ENCODE measurements at places on chromosomes 1 and 21. TPM values are rescaled to one million over a fixed set of nuclear protein-coding genes. Genes with fewer than 3 reads are reported as not detected.

RASAL2 gene
- 59.4 TPM for total RNA-seq

DNA sequence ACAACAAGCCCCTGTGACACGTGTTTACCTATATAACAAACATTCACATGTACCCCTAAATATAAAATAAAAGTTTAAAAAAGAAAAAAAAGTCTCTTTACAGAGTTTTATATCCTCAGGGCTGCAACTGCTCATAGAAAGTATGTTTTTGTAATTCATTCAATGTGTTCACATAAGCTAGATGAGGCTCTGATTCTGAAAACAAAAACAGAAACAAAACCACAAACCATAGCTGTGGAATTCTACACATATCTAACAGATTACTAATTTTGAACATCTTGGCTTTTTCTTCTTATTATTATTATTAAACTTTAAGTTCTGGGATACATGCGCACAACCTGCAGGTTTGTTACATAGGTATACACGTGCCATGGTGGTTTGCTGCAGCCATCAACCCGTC, 579.6 kb upstream of the ZRANB2 start:
- H3K36me3 ChIP-seq, result no peaks in the 10 kb centered on the region
- no peak overlapping the region for H3K4me3 ChIP-seq
- H3K27me3 ChIP-seq, result no peaks in the 10 kb centered on the region
- H3K27ac ChIP-seq, result no peak overlapping the region
- no peaks in the 10 kb centered on the region for H3K4me1 ChIP-seq
- DNase-seq, result no peak

GRCh38 chr1:15123925-15124324, 29.6 kb upstream of the TMEM51 start:
- H3K27ac ChIP-seq, result no peak overlapping the region
- H3K4me1 ChIP-seq, result no peaks in the 10 kb centered on the region
- peak; percentile 47 for DNase-seq
- H3K27me3 ChIP-seq, result peaks cover 17% of the 10 kb centered on the region

DNA sequence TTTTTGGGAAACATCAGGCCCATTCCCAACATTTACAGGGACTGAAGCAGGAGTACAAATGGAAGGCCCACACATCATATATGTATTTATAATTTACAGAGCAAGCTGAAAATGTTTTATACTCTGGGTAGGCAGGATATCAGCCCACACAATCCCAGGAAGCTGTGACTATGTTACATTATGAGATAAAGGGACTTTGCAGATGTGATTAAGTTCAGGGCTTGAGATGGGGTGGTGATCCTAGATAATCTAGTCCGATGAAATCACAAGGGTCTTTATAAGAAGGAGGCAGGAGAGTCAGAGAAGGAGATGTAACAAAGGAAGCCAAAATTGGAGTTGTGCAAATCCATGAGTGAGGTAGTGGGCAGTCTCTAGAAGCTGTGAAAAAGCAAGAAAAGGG, 160.5 kb downstream of the PDE4B start:
- DNase-seq, result no peak
- H3K36me3 ChIP-seq, result no peaks in the 10 kb centered on the region
- H3K27ac ChIP-seq, result peak overlapping the region; percentile 24
- peaks cover 20% of the 10 kb centered on the region for H3K4me1 ChIP-seq
- H3K4me3 ChIP-seq, result no peak overlapping the region

GRCh38 chr1:203056516-203056915, 29.3 kb downstream of the MYOG start:
- H3K4me1 ChIP-seq, result no peaks in the 10 kb centered on the region
- DNase-seq, result peak; percentile 53
- H3K27ac ChIP-seq, result no peak overlapping the region
- H3K36me3 ChIP-seq, result no peaks in the 10 kb centered on the region
- H3K4me3 ChIP-seq, result no peak overlapping the region

- H3K27ac ChIP-seq, result no peak overlapping the region
- no peaks in the 10 kb centered on the region for H3K36me3 ChIP-seq
- no peak for DNase-seq
- peaks cover 17% of the 10 kb centered on the region for H3K27me3 ChIP-seq
Observed at GRCh38 chr1:226092965-226093364, 30.4 kb downstream of the H3-3A start.

SUSD4 gene
- total RNA-seq, result not detected

CYP2J2 gene
- total RNA-seq, result not detected

Data from osteoblast (primary cell).